Inflammatory macrophage treated with lipopolysaccharide for 1 hour (primary cell): ENCODE measurements at places on chromosomes 1 and 21.

DNA sequence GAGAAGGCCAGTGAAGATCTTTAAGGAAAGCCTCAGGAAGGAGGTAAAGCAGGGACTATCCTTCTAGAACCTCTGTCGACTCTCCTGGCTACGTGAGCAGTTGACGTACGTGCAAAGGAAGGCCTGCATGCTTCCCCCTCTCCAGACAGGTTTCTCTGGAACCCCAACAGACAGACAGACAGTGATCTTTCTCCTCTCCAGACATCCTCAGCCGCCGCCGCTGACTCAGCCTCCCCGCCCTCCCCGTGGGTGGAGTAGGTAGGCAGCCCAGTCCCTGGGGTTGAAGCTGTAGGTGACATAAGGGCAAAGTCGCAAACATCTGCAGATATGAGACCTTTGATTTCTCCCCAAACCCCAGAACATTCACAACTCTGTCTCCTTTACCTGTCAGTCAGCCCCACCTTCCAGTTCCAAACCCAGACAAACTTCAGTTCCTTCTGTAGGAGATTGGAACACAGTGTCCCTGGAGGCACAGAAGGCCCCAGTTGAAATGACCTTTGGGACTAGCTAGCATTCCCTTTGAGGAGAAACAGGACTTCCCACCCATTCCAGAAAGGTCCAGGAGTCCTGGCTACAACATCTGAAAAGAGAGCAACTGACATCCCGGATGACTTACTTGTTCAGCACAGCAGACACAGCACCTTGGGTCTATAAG, 146.0 kb upstream of the JUN start:
- DNase-seq = no peak

DNA sequence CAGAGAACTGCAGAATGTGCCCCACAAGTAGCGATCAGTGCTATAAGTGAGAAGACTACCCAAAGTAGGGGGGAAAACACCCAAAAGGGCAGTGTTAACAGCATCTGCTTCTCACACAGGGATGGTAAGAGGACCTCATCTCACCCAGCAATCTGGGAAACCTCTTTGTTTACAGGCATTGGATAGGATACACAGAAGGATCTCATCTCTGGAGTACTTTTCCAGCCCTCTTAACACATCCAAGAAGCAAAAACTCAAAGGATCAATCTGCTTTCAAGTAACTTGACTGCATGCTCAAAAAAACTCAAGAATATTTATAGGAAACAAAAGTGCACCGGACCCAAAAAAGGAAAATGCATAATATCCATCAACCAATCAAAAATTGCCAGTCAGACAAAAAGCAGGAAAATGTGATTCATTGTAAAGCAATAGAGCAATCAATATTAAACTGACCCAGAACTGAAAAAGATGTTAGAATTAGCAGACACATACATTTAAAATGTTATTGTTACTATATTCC, 311.0 kb upstream of the CXADR start:
- no peak for DNase-seq

DNA sequence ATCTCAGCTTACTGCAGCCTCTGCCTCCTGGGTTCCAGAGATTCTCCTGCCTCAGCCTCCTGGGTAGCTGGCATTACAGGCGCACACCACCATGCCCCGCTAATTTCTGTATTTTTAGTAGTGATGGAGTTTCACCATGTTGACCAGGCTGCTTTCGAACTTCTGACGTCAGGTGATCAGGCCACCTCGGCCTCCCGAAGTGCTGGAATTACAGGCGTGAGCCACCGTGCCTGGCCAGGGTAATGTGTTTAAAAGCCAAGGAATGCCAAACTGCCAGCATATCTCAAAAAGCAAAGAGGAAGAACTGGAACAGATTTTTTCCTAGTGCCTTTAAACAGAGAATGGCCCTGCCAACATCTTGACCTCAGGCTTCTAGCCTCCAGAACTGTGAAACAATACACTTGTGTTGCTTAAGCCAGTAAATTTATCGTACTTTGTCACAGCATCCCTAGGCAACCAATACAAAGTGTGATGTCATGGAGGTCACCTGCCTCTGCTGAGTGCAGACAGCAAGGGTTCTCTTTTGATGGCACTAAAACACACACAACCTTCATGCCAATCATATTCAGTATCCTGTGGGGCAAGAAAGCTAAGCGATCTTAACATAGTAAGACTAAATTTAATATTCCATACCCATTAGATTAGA, 858.3 kb upstream of the TMPRSS15 start:
- no peak for DNase-seq

DNA sequence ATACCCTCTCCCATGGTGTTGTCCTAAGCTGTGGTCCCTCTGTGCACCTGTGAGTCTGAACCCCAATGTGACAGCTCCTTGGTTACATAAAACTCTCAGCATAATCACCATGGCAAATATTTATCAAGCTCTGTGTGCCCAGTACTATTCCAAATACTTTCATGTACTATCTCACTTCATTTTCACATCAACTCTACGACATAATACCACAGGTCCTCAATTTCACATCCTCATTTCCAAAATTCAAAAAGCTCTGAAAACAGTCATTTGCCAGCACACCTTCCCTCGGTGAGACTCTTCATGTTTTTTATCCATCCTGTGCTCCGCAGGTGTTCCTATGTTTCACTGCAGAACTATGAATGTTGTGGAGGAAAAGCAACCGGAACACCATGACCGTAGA, 12.4 kb upstream of the CREG1 start:
- no peak for DNase-seq

- DNase-seq = no peak
Observed at GRCh38 chr1:23601968-23602876, 42.9 kb upstream of the ID3 start.

DNA sequence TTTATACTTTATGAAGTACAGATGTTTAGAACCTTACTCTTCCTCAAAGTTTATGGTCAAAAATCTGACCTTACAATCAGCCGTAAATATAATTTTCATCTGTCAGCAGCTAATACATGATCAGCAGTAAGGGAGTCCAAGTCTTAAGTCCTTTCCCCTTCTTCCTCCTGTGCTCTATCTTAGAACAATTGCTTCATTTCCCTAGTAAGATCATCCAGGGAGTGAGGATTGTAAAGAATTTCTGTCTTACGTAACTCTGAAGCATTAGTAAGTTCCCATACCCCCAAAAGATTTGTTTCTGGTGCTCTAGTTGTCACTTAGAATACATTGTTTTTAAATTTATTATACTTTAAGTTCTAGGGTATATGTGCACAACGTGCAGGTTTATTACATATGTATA, 2.1 kb downstream of the SETDB1 start:
- DNase-seq = peak; percentile 35

DNA sequence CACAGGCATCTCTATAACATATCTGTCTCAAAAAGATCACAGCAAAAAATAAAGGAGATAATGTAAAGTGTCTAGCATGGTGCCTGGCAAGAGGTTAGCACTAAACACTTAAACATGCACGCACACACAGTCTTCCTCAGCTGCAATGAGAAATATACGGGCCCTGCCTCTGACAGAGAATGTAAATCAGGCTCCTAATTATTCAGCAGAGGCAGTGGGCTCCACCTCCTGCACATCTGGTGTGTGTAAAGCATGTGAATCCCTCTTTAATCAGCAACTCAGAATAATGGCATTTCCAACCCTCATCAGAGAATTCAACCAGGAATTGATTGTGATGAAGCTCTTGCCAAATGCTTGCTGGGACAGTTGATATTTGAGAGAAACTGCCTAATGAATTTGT, 85.6 kb upstream of the KCNA3 start:
- no peak for DNase-seq

DNA sequence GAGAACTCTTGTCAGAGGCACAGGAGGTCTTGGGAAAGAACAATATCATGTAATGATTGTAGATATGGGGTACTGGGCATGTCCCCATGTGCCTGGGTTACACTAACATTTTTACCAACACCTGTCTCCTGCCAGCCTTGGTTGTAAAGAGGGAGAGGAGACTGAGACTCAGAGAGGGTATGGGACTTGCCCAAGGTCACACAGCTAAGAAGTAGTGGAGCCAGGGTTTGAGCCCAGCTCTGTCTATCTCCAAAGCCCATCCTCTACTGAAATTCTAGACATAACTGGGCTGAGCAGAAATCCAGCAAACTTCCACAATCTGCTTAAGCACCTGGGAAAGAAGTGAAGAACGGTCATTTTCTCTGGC, 2.6 kb upstream of the THEMIS2 start:
- no peak for DNase-seq

DNA sequence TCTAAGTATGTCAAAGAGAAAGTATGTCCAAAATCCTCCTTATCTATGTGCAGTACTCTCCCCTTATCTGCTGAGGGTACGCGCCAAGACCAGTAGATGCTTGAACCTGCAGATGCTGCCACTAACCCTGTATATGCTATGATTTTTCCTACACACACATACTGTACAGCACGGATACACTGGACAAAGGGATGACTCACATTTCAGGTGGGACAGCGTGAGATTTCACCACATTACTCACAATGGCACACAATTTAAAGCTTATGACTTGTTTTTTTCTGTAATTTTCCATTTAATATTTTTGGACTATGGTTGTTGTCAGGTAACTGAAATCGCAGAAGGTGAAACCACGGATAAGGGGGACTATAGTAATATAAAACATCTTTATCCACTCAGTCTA, 4.1 kb downstream of the ORC1 start:
- no peak for DNase-seq

DNA sequence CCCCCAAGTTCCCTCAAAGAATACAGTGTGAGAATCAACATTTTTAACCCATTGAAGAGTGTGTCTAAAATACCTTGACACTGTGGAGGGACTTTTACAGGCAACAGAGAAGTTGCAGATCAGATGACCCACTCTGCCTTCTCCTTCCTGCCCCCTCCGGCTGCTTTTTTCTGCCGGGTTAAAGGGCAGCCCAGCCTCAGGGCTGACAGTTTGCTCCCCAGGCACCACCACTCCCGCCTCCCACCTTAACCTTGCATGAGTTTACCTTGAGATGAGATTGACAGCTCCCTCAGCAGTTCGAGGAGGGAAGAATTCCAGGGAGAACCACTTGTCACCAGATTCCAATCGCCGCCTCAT, 3.2 kb downstream of the MTHFR start:
- DNase-seq = peak; percentile 40

DNA sequence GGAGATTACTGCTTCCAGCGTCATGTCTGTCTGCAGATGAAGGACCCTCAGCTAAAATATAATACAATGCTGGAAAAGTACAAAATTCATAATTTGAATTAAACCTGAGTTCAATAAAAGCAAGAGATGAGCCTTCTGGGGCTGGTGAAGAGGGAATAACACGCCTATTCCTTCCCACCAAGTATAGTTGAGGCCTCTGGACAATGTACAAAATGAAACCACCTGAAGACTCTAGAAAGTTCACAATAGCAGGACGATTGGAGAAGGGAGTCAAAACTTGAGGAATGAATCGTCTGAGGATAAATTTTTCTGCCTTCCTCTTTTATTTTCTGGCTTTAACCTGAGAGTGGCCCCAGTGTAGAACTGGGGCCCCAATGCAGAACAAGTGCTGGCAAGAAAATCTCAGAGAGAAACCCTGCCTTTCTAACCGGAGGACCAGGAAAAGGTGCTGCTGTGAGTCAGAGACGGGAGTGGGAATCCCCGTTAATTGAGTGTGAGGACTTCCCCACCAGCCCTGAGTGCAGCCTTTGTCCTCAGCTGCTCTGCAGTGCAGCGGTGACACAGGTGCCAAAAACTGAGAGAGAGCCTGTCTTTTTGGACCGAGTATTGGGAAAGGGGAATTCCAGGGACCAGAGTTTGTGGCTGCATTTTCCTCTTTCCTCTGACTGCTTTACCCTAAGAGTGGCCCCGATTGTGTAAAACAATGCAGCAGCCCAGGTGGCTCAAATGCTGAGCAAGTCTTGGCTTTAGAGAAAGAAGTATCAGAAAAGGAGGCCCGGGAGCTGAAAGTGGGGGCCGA, 264.9 kb downstream of the DYRK1A start:
- no peak for DNase-seq

- DNase-seq = no peak
Observed at GRCh38 chr1:51650198-51650597, 33.3 kb downstream of the OSBPL9 start.

- peak; percentile 80 for DNase-seq
Observed at GRCh38 chr1:35243691-35244090, 24.8 kb upstream of the ZMYM4 start.

GRCh38 chr1:154430903-154431302, 25.8 kb downstream of the IL6R start:
- DNase-seq = no peak

DNA sequence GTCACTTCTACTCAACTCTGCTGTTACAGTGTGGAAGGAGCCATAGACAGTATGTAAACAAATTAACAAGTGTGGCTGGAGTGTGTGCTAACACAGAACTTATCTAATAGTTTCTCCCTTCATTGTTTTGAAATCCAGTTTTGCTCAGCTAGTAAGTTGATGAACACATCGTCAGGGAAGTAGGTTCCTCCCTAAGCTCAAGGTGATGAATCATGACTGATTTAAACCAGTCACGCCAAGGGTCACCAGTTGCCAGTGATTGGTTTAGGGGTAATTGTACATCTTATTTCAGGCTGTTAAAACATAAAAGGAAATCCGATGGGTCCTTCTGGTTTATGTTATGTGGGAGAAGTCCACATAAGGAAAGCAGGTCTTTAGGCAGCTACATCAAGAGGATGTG, 97.0 kb upstream of the CHODL start:
- no peak for DNase-seq

- peak; percentile 26 for DNase-seq
Observed at GRCh38 chr1:160726114-160726497, 12.9 kb upstream of the SLAMF7 start.

- DNase-seq = no peak
Observed at GRCh38 chr1:214418391-214418790, 133.0 kb downstream of the PTPN14 start.

DNA sequence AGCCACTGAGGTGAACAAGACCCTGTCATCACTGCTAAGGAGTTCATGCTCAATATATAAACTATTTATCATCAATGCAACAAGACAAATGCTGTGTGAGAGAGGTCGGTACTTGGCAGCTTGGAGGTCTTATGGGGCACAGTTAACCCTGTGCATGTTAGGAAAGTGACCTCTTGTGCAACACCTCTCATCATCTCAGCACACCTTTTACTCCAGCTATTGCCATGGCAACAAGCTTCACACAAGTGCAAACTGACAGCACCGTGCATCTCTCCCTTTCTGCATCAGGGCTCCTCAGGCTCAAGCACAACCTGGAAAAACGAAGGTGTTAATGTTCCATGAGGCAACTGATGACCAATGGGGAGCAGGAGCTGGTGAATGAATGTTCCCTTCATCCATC, 14.7 kb upstream of the MYSM1 start:
- DNase-seq = no peak

GRCh38 chr21:43268086-43268803, 99.4 kb downstream of the CRYAA start:
- DNase-seq = no peak

DNA sequence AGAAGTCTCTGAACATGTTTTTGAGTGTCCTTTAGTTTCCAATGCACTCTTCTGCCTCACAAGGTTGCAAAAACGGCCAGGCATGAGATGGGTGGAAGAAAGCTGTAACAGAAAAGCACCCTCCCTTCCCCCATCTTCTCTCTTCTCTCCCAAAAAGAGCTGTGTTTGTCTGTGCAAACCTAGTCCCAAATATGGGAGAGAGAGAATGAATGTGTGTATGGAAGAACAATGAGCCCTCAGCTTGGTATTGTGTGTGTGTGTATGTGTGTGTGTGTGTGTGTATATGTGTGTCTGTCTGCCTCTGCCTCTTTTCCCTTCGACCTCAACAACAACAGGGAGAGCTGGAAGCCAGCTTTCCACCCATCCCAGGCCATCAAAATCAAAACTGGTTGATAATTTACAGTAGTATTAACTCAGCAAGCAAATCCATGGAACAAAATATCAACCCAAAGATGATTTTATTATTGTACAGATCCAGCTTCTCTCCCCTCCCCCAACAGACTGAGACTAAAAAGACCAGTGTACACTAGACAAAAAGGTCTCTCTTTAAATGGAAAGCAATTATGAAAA, 1.8 kb downstream of the RERE start:
- DNase-seq = no peak
